ENCODE measurements at places on chromosomes 6 and 20. TPM values are rescaled to one million over a fixed set of nuclear protein-coding genes. Genes with fewer than 3 reads are reported as not detected.

C6orf52 gene
- 0.65 TPM for total RNA-seq

MUC21 gene
- not detected for total RNA-seq

OPN5 gene
- not detected for total RNA-seq

RAET1L gene
- total RNA-seq = not detected

OR12D3 gene
- total RNA-seq = not detected

C2 gene
- total RNA-seq = 19.1 TPM

GRM1 gene
- 0.26 TPM for total RNA-seq

MCCD1 gene
- not detected for total RNA-seq

ZNF391 gene
- total RNA-seq = 5.7 TPM

MRPL14 gene
- total RNA-seq = 56.1 TPM

VARS2 gene
- total RNA-seq = 14.5 TPM

LY6G6D gene
- not detected for total RNA-seq

KIZ gene
- total RNA-seq = 44.3 TPM

ADGRF5 gene
- total RNA-seq = not detected

MATN4 gene
- not detected for total RNA-seq

COL20A1 gene
- not detected for total RNA-seq

NKX2-2 gene
- total RNA-seq = not detected

SLC12A5 gene
- total RNA-seq = under 0.01 TPM

KCNK15 gene
- 6.8 TPM for total RNA-seq

PRDM13 gene
- not detected for total RNA-seq

HBS1L gene
- total RNA-seq = 125 TPM

EBF4 gene
- total RNA-seq = 0.76 TPM

KIF25 gene
- not detected for total RNA-seq

CYP39A1 gene
- total RNA-seq = 8.4 TPM

MYCT1 gene
- 0.13 TPM for total RNA-seq

NRN1 gene
- 142 TPM for total RNA-seq

SIRPD gene
- not detected for total RNA-seq

PAQR8 gene
- 5.4 TPM for total RNA-seq

CCM2L gene
- total RNA-seq = not detected

MAP7 gene
- 1.4 TPM for total RNA-seq

CD40 gene
- total RNA-seq = 1.2 TPM

PDE7B gene
- total RNA-seq = 25.7 TPM

NKX2-4 gene
- total RNA-seq = not detected

WDR46 gene
- 62.0 TPM for total RNA-seq

KCNK5 gene
- total RNA-seq = 0.76 TPM

BPIFB3 gene
- total RNA-seq = not detected

POLR1C gene
- 29.1 TPM for total RNA-seq

SSTR4 gene
- not detected for total RNA-seq

BTNL2 gene
- not detected for total RNA-seq

SCUBE3 gene
- 3.4 TPM for total RNA-seq

LTB gene
- not detected for total RNA-seq

GNAS-AS1 gene
- 0.39 TPM for total RNA-seq

JPH2 gene
- total RNA-seq = 0.22 TPM

GSS gene
- total RNA-seq = 50.0 TPM

GTSF1L gene
- total RNA-seq = not detected

PLA2G7 gene
- total RNA-seq = not detected

TSHZ2 gene
- total RNA-seq = 0.43 TPM

BPI gene
- not detected for total RNA-seq

RSPH3 gene
- 11.5 TPM for total RNA-seq

MOCS1 gene
- 22.3 TPM for total RNA-seq

SLC22A1 gene
- total RNA-seq = 1.1 TPM

NTSR1 gene
- not detected for total RNA-seq

CAP2 gene
- total RNA-seq = 18.5 TPM

ABCF1 gene
- 45.6 TPM for total RNA-seq

Measured in articular chondrocyte of knee joint (primary cell).